Gastrocnemius medialis (tissue), 4 donors: ENCODE measurements at places on chromosomes 7 and 10. TPM values are rescaled to one million over a fixed set of nuclear protein-coding genes. Genes with fewer than 3 reads are reported as not detected.

DNA sequence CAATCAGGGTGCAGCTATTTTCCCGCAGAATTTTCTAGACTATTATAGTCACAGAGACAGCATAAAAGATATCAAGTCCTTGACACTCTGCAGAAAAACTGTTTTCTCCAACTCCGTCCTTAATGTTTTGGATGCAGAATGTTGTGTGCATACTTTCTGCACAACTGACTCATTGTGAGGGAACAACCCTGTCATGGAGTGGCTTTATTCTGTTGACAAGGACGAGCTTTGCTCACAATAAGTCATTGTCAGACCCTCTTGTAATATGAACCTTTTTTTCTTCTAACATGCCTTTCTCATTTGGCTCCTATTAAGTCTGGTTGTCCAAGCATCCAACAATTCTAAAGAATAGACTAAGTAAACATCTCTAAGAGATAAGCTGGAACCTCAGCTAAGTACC is 17.3 kb downstream of the ABCB4 start:
- DNase-seq = no peak

GRCh38 chr10:43128958-43129706 is 9.1 kb upstream of the CSGALNACT2 start:
- no peak for DNase-seq

The VKORC1L1 gene
- 11.5 TPM for total RNA-seq

DNA sequence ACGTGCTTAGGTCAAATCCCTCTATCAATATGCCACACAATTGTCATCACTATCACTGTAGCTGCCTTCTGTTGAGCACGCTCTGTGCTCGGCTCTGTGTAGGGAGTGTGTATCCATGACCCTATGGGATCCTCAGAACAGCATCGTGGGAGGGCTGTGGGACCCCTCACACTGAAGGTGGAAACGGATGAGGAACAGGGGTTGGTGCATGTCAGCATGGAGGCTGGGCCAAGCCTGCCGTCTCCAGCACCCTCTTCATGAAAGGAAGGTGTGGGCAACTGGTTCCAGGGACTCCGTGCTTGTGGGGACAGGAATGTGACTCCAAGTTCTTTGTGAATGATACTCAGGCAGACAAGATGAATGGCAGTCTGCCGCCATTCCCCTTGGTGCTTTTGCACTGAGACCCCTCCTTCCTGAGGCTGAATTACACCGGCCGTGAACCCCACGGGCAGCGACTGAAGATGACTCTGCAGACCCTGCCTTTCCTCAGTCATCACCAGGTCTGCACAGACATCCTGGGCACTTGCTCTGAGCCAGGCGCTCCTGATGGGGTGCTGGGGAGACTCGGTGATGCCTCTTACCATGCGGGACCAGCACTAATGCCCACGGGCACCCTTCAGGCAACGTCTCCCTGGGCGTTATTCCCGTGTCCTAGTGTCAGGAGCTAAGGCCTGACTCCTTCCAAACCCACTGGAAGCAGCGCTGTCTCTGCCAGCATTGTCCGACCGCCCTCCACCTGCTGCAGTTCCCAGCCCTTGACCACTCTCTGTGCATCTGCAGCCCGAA is 495.2 kb downstream of the TCERG1L start:
- no peak for DNase-seq

DNA sequence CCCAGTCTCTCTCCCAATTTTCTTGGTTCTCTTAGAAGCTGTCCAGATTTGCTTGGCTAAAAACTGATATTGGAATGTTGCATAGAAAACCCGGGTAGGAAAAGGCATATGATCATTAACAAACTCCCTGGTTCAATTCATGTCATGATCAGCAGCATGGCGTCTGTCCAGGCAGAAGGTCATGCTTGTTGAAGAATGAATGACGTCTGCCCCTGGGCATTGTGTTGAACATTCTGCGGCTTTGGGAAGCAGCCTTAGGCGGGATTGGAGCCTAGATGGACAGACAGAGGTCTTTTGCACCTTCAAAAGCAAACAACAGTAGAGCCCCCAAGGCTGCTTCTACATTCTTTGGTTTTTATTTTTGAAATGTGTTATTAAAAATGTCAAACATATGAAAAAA is 7.7 kb upstream of the MINDY3 start:
- DNase-seq = no peak

GRCh38 chr10:121133901-121134300 is 282.7 kb downstream of the WDR11 start:
- no peak for DNase-seq

DNA sequence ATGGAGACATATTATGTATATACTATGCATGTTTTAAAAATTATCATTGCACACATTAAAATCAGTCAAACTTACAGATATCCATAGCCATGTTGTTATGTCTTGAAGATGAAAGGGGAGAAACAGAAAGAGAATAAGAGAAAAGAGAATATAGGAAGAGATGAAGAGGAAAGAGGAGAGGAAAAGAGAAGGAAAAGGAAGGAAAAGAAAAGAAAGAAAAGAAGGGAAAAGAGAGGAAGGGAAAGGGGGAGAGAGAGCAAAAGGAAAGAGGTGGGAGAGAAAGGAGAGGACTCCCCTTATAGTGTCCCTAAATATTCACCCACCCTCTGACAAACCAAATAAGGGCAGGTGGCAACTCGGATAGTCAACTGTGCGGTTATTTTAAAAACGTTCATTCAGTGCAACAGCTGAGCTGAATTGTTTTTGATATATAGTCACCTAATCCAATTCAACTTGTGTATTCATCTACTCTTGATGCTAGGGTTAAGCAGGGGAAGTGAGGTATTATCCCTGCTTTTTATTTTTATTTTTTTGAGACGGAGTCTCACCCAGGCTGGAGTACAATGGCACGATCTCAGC is 14.6 kb downstream of the SVIL start:
- no peak for DNase-seq

- no peak for DNase-seq
Observed at GRCh38 chr7:157276731-157277562, 59.9 kb upstream of the DNAJB6 start.

GRCh38 chr10:95275726-95276366 is 15.0 kb downstream of the PDLIM1 start:
- no peak for DNase-seq
